Stimulated activated CD8-positive, alpha-beta memory T cell treated with anti-CD3 and anti-CD28 coated beads, Interleukin-7, amount 100 ng/mL, for 24 hours (primary cell): ENCODE measurements at places on chromosomes 12 and 14.

GRCh38 chr12:6547987-6548386 is 7.9 kb downstream of the IFFO1 start:
- DNase-seq: no peak

DNA sequence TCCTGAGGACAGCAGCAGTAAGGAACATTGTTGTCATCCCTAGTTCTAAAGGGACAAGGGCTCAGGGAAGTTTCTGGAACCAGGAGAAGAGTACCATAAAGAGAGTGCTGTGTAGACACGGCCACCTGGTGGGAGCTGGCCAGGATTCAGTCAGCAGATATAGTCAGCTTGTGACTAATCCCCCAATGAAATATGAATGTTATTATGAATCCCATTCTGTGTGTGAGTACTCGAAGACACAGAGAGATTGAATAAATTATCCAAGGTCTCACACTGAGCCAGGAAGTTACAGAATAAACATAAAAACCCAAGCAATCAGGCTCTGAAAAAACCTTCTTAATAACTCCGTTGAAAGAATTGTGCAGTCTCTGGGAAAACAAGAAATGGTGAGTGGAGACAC is 1359.5 kb downstream of the AACS start:
- no peak for DNase-seq

DNA sequence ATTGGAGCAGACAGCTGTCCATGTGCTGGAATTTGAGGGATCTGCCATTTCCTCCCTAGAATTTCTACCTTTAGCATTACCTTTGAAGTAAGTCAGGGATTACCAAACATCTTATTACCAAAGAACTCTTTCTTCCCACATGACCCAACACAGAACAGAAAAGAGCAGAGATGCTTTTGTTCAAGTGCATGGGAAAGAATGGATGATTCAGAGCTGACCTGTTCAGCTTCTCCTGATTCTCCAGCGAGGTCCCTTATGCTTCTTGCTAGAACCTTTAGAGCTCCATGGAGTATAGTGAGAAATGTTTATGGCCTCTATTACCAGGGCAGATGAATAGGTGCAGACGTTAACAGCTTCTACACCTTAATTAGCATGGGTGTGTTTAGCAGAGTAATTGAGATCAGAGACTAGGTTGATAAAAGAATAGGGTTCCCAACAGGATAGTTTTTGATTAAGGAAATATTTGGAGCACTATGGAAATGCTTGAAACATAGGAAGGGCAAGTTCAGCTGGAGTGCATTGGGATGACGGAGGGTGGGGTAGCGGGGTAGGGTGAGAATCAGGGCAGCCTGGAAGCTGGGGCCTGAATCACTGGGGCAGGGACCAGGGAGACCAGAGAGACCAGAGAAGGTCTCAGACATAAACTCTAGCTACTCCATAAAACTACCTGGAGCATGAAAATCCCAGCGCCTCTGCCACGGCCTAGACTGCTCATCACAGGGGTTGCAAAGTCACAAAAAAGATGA is 223.7 kb downstream of the CACNA1C start:
- DNase-seq: no peak

- no peak for DNase-seq
Measured at GRCh38 chr12:40314927-40315326, 90.1 kb downstream of the LRRK2 start.

- no peak for DNase-seq
Measured at GRCh38 chr12:107622001-107622400, 63.6 kb upstream of the PWP1 start.

- no peak for DNase-seq
Measured at GRCh38 chr14:76782885-76783566, 21.8 kb downstream of the VASH1 start.

GRCh38 chr14:58060077-58060476 is 91.9 kb downstream of the ARMH4 start:
- no peak for DNase-seq

- no peak for DNase-seq
Measured at GRCh38 chr14:98923596-98923995, 348.4 kb downstream of the BCL11B start.

- no peak for DNase-seq
Measured at GRCh38 chr14:33461036-33461435, 489.8 kb downstream of the EGLN3 start.

GRCh38 chr14:79580906-79581305 is 630.4 kb downstream of the DIO2 start:
- DNase-seq: no peak

GRCh38 chr12:101608301-101609133 is 13.7 kb downstream of the MYBPC1 start:
- DNase-seq: no peak
